ENCODE measurements at places on chromosomes 13 and 19. TPM values are rescaled to one million over a fixed set of nuclear protein-coding genes. Genes with fewer than 3 reads are reported as not detected.

The IL4I1 gene
- not detected for total RNA-seq

The POSTN gene
- total RNA-seq = 8.3 TPM

The ZFP28 gene
- 3.0 TPM for total RNA-seq

The VAV1 gene
- total RNA-seq = 0.60 TPM

GRCh38 chr13:94308832-94309231 is 170.7 kb downstream of the DCT start:
- no peaks in the 10 kb centered on the region for H3K36me3 ChIP-seq
- no peak overlapping the region for H3K4me3 ChIP-seq
- DNase-seq = no peak
- H3K4me1 ChIP-seq = peaks cover 14% of the 10 kb centered on the region
- H3K27me3 ChIP-seq = no peaks in the 10 kb centered on the region

DNA sequence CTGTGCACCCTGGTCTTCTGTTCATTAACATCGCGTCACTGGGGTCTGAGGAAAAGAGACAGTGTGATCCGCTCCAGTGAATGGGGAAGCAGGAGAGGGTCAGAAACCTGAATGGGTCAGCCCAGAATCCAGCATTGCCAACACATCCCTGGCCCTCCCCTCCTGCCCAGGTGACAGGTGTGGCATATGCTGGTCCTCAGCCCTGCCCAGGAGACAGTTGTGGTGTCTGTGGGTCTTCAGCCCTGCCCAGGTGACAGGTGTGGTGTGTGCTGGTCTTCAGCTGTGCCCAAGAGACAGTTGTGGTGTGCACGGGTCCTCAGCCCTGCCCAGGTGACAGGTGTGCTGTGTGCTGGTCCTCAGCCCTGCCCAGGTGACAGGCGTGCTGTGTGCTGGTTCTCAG is 8.0 kb downstream of the TFDP1 start:
- H3K4me3 ChIP-seq = no peak overlapping the region
- H3K36me3 ChIP-seq = no peaks in the 10 kb centered on the region
- H3K4me1 ChIP-seq = no peaks in the 10 kb centered on the region
- no peak overlapping the region for H3K27ac ChIP-seq
- no peaks in the 10 kb centered on the region for H3K27me3 ChIP-seq

GRCh38 chr13:45269204-45269603 is 68.4 kb upstream of the KCTD4 start:
- no peak overlapping the region for H3K4me3 ChIP-seq
- H3K27ac ChIP-seq = no peak overlapping the region
- DNase-seq = no peak
- H3K4me1 ChIP-seq = no peaks in the 10 kb centered on the region
- no peaks in the 10 kb centered on the region for H3K27me3 ChIP-seq

DNA sequence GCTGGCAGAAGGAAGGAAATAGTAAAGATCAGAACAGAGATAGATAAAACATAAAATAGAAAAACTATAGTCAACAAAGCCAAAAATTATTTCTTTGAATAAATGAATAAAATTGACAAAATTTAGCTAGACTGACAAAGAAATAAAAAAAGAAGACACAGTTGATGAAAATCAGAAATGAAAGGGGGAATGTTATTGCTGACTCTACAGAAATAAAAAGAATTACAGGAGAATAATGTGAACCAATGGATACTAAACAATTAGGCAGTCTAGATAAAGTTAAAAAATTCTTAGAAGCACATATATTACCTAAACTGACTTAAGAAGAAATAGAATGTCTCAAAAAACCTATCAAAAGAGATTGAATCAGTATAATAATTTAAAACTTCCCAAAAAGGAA is 933.8 kb downstream of the PCDH9 start:
- no peaks in the 10 kb centered on the region for H3K36me3 ChIP-seq
- DNase-seq = no peak
- no peaks in the 10 kb centered on the region for H3K4me1 ChIP-seq
- no peak overlapping the region for H3K27ac ChIP-seq

- no peaks in the 10 kb centered on the region for H3K27me3 ChIP-seq
- H3K4me3 ChIP-seq = no peak overlapping the region
- DNase-seq = no peak
- H3K4me1 ChIP-seq = no peaks in the 10 kb centered on the region
Measured at GRCh38 chr19:49840736-49841249, 10.2 kb upstream of the PTOV1 start.

DNA sequence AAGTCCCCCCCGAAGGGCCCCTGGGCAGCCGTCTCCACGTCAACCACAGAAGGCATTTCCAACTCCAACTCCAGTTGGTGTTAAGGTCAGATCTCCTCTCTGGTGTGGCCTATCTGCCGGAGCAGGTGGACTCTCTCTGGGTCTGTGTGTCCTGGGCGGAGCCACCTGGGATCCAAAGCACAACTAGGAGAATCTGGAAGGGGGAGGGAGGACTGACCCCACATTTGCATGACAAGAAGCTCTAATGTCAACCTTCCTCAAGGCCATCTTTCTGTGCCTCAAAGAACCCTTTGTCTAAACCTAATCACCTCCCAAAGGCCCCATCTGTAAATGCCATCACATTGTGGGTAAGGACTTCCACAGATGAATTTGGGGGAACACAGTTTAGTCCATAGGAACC is 381.5 kb downstream of the UQCRFS1 start:
- no peaks in the 10 kb centered on the region for H3K27me3 ChIP-seq
- no peaks in the 10 kb centered on the region for H3K4me1 ChIP-seq
- H3K4me3 ChIP-seq = no peak overlapping the region

All from transverse colon (tissue), 4 donors.